ENCODE measurements at places on chromosomes 12 and 14.

DNA sequence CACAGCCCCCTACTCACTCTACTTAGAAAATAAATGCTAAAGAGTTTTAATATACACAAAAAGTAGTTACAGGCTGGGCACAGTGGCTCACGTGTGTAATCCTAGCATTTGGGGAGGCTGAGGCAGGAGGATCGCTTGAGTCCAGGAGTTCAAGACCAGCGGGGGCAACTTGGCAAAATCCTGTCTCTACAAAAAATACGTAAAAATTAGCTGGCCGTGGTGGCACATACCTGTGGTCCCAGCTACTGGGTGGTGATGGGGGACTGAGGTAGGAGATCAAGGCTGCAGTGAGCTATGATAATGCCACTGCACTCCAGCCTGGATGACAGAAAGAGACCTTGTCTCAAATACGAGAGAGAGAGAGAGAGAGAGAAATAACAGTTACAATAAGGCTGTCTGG, 9.9 kb upstream of the DYNC1H1 start:
- H3K4me1 ChIP-seq: no peaks in the 10 kb centered on the region
- no peaks in the 10 kb centered on the region for H3K36me3 ChIP-seq
- no peak overlapping the region for H3K27ac ChIP-seq
- no peak overlapping the region for H3K4me3 ChIP-seq

DNA sequence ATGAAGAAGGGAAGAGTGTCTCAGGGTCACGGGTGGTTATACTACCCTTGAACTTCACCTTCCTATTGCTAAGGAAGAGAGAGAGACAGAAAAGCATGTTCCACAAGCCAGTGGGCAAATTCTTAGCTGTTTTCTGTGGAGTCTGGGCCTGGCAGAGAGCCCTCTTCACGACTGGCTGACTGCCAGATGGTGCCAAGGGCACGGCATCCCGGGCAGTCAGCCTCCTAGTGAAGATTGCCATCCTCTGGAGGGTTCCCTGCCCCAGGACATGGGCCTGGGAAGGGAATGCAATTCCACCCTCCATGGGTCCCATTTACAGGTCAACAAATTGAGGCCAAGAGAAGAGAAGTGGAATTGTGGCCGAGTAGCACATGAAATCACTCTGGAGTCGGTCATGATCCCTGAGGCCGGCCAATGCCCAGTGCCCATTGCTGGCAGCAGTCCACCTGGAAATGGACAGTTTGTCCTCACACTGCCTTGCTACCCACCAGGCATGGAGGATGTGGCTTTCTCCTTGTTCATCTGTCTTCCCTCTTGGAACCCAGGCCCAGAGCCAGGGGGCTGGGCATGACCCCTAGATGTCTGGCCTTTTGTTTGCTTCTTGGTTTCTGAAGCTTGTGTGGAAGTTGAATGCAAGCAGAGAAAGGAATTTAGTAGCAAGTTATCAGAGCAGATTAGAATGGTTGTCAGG, 9.9 kb downstream of the TUNAR start:
- H3K27me3 ChIP-seq: peaks cover 4% of the 10 kb centered on the region
- no peak for DNase-seq
- H3K4me1 ChIP-seq: no peaks in the 10 kb centered on the region
- H3K4me3 ChIP-seq: no peak overlapping the region
- H3K36me3 ChIP-seq: no peaks in the 10 kb centered on the region
- no peak overlapping the region for H3K27ac ChIP-seq

GRCh38 chr14:68695326-68695768, 97.5 kb downstream of the ZFP36L1 start:
- H3K27ac ChIP-seq: peak overlapping the region; percentile 68
- no peaks in the 10 kb centered on the region for H3K27me3 ChIP-seq
- no peak for DNase-seq
- no peak overlapping the region for H3K4me3 ChIP-seq
- no peaks in the 10 kb centered on the region for H3K36me3 ChIP-seq
- H3K4me1 ChIP-seq: no peaks in the 10 kb centered on the region

DNA sequence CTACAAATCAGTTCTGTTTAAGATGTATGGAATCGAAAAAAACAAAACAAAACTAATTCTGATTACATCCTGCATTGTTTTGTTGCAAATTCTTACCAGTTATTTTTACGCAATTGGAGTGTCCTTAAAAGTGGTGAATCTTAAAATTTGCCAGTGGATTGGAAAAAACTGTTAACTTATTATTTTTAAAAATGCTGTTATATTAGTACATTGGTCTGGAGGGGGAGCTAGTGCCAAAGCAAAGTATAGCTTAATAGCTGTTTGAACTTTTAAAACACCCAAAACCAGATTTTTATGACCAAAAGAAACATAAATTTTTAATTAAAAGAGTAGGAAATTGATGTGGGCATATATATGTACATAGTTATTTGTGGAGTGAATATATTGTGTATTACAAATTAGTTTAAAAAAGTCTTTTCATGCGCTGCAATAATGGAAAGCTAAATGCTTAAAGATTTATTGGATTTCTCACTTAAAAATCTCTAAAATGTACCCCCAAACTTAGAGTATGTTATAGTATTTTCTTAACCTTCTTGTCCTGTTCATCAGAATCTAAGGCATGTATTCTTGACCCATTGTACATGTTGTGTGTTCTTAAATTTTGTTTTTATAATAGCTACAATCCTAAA, 2.5 kb downstream of the FUT8 start:
- H3K4me3 ChIP-seq: peak overlapping the region; percentile 21
- H3K36me3 ChIP-seq: no peaks in the 10 kb centered on the region
- no peak overlapping the region for H3K27ac ChIP-seq
- H3K4me1 ChIP-seq: no peaks in the 10 kb centered on the region

DNA sequence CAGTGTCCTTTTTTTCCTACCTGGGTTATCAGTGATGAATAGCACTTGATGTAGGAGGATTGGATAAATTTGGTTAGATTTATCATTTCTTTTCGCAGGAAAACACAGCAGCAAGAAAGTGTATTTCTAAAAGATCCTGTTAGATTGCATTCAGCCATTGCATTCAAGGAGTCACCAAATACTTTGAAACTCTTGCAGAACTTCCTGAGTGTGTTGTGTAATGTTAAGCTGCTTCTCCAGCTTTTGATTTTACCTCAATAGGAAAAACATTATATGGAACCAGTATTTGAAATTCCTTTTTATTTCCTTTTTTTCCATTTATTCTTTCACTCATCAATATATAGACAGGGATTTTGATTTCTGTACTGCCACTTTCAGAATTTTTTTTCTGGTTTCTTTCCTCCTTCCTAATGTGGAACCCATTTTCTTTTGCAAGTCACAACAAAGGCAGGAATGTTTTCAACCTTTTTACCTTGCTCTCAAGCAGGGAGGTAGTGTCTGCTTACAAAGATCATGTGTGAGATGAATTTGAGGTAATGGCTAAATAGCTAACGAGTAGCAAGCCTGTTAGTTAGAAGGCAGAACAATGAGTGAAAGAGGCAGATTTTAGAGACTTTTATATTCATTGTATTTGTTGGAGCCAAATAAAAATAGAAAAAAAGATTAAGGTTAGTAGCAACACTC, 56.2 kb downstream of the PPHLN1 start:
- H3K27ac ChIP-seq: no peak overlapping the region
- H3K4me3 ChIP-seq: no peak overlapping the region
- DNase-seq: no peak
- no peaks in the 10 kb centered on the region for H3K4me1 ChIP-seq
- no peaks in the 10 kb centered on the region for H3K27me3 ChIP-seq
- peaks cover under 1% of the 10 kb centered on the region for H3K36me3 ChIP-seq

GRCh38 chr14:54529811-54530210, 20.1 kb downstream of the CGRRF1 start:
- H3K36me3 ChIP-seq: no peaks in the 10 kb centered on the region
- no peak overlapping the region for H3K4me3 ChIP-seq
- no peak overlapping the region for H3K27ac ChIP-seq

DNA sequence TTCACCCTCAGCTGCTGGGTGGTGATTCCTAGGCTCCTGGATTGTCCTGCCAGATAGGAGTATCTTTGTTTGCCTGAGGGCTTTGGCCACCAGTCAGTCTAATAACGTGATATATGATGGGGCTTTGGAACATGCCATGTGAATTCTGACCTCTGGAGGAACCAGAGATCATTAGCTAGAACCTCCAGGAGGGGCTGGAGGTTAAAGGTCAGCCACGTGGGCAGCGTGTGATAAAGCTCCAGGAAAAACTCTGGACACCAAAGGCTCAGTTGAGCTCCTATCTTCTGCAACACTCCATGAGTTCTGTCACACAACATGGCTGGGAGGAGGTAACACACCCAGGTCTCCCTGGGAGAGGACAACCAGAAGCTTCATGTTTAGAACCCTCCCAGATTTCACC, 251.1 kb downstream of the DAD1 start:
- H3K27me3 ChIP-seq: no peaks in the 10 kb centered on the region
- H3K27ac ChIP-seq: no peak overlapping the region
- no peaks in the 10 kb centered on the region for H3K4me1 ChIP-seq
- H3K4me3 ChIP-seq: no peak overlapping the region
- DNase-seq: no peak

DNA sequence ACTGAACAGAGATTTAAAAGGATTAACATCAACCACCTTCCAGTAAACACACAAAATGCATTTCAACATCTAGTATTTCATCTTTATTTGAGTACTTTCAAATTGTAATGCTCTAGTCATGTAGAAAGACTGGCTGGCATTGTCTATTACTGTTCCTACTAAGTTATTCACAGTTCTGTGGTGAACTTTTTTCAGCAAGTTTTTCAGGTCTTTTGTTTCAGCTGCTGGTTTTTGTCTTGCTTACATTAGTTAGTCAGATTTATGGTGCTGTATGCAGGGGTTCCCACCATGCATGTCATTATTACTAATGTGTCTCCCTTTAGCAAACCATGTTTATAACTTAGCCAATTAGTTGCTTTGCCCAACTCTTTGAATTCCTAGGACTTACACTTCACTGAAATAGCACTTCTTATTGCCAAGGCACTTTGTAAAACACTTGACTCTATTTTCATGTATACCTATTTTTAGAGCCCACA, 253.4 kb upstream of the KITLG start:
- no peak for DNase-seq
- no peaks in the 10 kb centered on the region for H3K36me3 ChIP-seq
- no peaks in the 10 kb centered on the region for H3K27me3 ChIP-seq
- H3K4me3 ChIP-seq: no peak overlapping the region

- no peak overlapping the region for H3K4me3 ChIP-seq
- H3K4me1 ChIP-seq: no peaks in the 10 kb centered on the region
- no peaks in the 10 kb centered on the region for H3K36me3 ChIP-seq
- H3K27me3 ChIP-seq: no peaks in the 10 kb centered on the region
Observed at GRCh38 chr12:120006258-120006975, 17.4 kb downstream of the BICDL1 start.

GRCh38 chr14:96181186-96182056, 23.2 kb upstream of the BDKRB2 start:
- no peak overlapping the region for H3K4me3 ChIP-seq
- H3K4me1 ChIP-seq: peaks cover under 1% of the 10 kb centered on the region
- H3K36me3 ChIP-seq: no peaks in the 10 kb centered on the region
- H3K27ac ChIP-seq: no peak overlapping the region
- no peak for DNase-seq

GRCh38 chr14:54535126-54535525, 25.4 kb downstream of the CGRRF1 start:
- DNase-seq: no peak
- H3K4me3 ChIP-seq: no peak overlapping the region
- no peaks in the 10 kb centered on the region for H3K27me3 ChIP-seq
- H3K4me1 ChIP-seq: no peaks in the 10 kb centered on the region
- peaks cover 9% of the 10 kb centered on the region for H3K36me3 ChIP-seq
- no peak overlapping the region for H3K27ac ChIP-seq

DNA sequence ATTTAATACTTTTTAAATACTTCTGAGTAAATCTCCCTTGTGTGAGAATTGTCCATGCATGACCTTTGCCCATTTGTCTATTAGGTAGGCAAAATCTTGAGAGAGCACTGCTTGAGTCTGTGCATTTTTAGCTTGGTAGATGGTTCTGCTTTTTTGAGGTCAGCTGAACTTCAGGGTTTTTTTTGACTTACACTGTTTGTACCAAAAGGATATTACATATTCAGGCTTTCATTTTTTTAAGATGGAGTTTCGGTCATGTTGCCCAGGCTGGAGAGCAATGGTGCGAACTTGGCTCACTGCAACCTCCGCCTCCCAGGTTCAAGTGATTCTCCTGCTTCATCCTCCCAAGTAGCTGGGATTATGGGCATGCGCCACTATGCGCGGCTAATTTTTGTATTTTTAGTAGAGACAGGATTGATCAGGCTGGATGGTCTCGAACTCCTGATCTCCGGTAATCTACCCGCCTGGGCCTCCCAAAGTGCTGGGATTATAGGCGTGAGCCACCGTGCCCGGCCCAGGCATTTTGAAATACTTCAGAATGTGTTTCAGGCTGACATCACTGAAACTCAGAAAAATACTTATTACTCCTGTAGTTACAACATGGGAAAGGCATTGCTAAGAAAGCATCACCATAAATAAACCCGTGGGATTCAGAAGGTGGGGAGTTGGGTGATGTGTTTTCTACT, 11.1 kb downstream of the RASSF3 start:
- H3K4me3 ChIP-seq: no peak overlapping the region
- no peaks in the 10 kb centered on the region for H3K4me1 ChIP-seq
- no peaks in the 10 kb centered on the region for H3K36me3 ChIP-seq
- DNase-seq: no peak
- H3K27ac ChIP-seq: no peak overlapping the region

GRCh38 chr12:8951744-8952143, 2.3 kb upstream of the M6PR start:
- no peak for DNase-seq
- H3K4me1 ChIP-seq: peaks cover 4% of the 10 kb centered on the region
- H3K4me3 ChIP-seq: no peak overlapping the region
- H3K36me3 ChIP-seq: no peaks in the 10 kb centered on the region
- H3K27ac ChIP-seq: no peak overlapping the region

- H3K4me3 ChIP-seq: no peak overlapping the region
- no peaks in the 10 kb centered on the region for H3K27me3 ChIP-seq
- DNase-seq: no peak
- H3K36me3 ChIP-seq: no peaks in the 10 kb centered on the region
- H3K4me1 ChIP-seq: no peaks in the 10 kb centered on the region
- H3K27ac ChIP-seq: no peak overlapping the region
Observed at GRCh38 chr14:89198544-89199329, 218.3 kb downstream of the FOXN3 start.

- no peak overlapping the region for H3K27ac ChIP-seq
- DNase-seq: no peak
- no peaks in the 10 kb centered on the region for H3K27me3 ChIP-seq
- no peak overlapping the region for H3K4me3 ChIP-seq
Observed at GRCh38 chr12:46785382-46785781, 40.4 kb downstream of the SLC38A4 start.

GRCh38 chr12:70330158-70330557, 35.9 kb upstream of the KCNMB4 start:
- no peak overlapping the region for H3K4me3 ChIP-seq
- H3K36me3 ChIP-seq: no peaks in the 10 kb centered on the region
- no peak for DNase-seq
- H3K27me3 ChIP-seq: no peaks in the 10 kb centered on the region

DNA sequence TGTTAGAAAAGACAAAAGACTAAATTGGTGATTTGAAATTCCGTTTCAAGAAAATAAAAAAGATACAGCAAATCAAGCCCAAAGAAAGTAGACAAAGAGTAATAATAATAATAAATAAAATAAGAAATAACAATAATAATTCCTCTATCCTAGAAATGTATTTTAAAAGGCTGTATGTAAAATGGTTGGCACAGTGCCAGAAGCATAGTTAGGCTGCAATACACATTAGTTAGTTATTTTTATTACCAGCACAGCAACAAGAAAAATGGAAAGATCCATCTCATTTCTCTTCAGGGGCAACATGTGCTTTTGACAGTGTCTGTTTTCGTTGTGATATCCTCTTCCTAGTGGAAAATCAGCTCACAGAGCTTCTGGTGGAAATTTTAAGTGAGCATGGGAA, 174.1 kb upstream of the TMTC1 start:
- H3K4me1 ChIP-seq: no peaks in the 10 kb centered on the region
- H3K27me3 ChIP-seq: no peaks in the 10 kb centered on the region
- DNase-seq: no peak
- H3K27ac ChIP-seq: no peak overlapping the region

All from breast epithelium (tissue), 4 donors.